ENCODE measurements at places on chromosomes 16 and 17.
A peak's percentile ranks its signal among the peaks of the same experiment; 100 is the strongest.

- DNase-seq = no peak
Observed at GRCh38 chr16:78352184-78352583, 252.7 kb downstream of the WWOX start.

- DNase-seq = peak; percentile 80
Observed at GRCh38 chr17:57956291-57957119, 1.3 kb upstream of the CUEDC1 start.

DNA sequence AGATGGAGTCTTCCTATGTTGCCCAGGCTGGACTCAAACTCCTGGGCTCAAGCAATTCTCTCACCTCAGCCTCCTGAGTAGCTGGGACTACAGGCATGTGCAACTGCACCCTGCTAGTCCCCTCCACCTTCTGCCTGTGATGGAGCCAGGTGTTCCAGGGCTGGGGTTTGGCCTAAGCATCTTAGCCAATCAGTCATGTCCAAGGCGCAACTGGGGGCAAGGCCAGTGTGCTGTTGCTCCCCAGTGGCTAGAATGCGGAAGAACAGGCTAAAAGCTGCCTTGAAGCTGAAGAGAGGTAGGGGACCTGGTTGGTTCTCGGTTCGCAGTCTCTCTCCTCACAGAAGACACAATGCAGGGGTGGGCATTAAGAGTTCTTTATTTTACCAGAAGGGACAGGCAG lies 18.6 kb downstream of the FLOT2 start:
- peak; percentile 31 for DNase-seq

- no peak for DNase-seq
Observed at GRCh38 chr17:18954321-18954720, 2.4 kb downstream of the SLC5A10 start.

DNA sequence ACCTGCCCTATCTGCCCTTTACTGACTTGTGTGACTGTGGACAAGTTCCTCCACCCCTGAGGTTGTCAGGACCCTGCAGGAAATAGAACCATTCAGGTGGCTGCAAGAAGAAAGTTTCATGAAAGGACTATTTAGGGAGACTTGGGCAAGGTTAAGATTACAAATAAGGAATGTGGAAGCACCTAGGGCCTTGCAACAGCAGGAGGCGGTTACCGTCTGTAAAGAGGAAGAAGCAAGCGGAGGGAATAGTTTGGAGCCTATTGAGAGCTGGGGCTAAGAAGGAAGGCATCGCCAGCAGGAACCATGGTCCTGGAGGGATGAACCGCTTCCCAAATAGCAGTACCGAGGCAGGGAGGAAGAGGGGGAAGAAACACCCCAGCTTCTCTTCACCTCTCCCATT lies 132.4 kb downstream of the PRKCB start:
- no peak for DNase-seq

GRCh38 chr16:49755313-49755620 lies 100.6 kb downstream of the ZNF423 start:
- DNase-seq = peak; percentile 18

DNA sequence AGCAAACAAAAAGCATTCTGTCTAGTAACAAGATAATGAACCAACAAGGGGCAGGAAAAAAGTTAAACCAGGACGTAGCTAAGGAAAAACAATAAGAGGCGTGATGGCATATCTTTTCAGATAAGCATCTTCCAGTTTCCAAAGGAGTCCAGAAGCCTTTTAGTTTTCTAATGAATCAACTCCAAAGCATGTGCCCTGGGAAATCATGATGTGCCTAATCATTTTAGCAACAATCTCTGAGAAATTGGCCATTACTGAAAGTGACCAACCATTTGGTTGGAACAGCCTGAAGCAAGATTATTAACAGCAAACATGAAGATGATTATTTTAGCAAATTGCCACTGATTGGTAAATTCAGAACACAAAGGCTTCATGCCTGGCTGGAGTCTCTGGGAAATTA lies 440.9 kb upstream of the MAF start:
- DNase-seq = no peak

Measured in MM.1S (cell line).